ENCODE measurements at places on chromosomes 13 and 19.

GRCh38 chr13:34021619-34022018 lies 203.7 kb downstream of the RFC3 start:
- no peak for DNase-seq

GRCh38 chr13:114264886-114265611 lies 16.4 kb upstream of the UPF3A start:
- DNase-seq = no peak

- no peak for DNase-seq
These were observed 439.4 kb downstream of the ZNF536 start for GRCh38 chr19:30811397-30812098.

DNA sequence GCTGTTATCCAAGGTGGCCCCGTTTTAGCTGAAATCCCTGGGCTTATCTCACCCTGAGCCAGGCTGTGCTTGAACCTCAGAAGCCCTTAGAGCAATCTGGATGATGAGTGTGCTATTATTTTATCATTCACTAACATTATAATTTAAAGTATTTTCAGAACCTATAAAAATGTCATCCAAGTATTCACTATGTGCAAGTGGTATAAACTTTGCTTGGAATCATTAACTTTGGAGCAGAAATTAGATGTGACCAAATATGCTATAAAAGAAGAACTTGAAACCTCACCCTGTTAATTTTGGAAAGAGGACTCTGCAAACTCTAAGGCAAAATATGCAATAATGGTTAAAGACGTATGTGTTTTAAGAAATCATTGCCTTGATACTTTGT lies 147.5 kb downstream of the USP12 start:
- DNase-seq = no peak

DNA sequence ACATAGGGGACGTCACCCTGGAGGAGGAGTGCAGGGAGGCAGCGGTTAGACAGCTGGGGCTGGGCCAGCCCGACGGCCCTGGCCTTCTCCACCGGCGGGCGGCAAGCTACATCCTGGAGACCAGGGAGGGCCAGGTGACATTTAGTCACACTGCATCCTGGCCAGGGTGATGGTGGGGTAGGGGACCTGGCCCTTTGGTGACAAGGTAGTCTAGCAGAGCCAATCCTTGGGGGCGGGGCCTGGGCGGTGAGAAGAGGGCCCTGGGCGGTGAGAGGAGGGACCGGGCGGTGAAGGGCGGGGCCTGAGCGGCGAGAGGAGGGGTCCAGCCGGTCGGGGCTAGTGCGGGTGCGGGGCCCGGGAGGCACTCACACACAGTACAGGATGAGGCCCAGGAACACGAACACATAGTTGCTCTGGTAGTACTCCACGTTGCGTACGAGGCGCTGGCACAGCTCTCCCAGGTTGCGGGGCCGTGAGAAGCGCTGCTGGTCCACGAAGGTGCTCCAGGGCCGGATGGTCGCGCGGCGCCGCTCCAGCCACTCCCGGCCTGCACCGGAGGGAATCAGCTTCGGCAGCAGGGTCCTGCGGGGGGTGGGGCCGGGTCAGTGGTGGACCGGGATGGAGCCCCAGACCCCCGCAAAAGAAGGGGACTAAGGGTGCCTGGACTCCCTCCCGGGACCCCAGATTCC lies 610 bp downstream of the RABAC1 start:
- DNase-seq = peak; percentile 58

DNA sequence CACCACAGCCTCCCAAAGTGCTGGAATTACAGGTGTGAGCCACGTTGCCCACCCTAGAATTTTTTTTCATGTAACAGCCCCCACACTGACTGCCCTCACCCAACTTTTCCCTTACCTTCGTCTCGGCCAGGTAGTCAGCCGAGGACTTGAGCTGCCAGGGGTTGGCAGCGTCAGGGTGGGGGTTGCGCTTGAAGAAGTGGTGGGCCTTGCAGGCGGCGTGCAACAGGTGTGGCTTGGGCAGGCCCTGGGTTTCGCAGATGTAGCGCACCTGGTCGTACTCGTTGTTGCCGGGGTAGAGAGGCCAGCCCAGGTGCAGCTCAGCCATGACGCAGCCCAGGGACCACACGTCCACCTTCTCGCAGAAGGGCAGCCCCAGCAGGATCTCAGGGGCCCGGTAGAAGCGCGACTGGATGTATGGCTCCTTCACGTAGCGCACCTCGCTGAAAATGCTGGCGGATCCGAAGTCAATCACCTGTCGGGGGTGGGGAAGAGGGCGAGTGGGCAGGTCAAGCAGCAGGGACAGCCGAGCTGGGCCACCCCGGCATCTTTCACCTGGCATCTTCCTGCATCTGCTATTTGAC lies 6.2 kb downstream of the HIPK4 start:
- DNase-seq = no peak

DNA sequence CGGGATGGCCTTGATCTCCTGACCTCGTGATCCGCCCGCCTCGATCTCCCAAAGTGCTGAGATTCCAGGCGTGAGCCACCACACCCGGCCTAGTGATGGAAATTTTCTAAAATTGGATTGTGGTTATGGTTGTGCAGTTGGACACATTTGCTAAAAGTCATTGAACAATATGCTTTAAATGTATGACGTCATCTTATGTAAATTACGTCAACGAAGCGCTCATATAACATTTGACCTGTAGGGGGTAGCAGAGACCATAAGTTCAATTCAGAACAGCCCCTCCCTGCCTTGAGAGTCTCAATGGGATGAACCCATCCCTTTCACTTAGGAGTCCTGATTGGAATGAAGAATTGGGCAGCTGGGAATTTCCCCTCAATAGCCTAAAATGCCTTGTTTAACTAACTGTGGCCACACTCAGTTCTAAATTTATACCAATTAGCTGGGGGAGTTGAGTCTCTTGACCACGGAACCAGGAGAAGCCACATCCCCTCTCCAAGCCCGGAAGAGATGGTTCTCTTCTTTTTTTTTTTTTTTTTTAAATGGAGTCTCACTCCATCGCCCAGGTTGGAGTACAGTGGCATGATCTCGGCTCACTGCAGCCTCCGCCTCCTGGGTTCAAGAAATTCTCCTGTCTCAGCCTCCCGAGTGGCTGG lies 15.2 kb upstream of the TLE6 start:
- DNase-seq = peak; percentile 49

Data from 8988T (cell line).